Fibroblast of skin of scalp (primary cell): ENCODE measurements at places on chromosomes 13 and 19.

GRCh38 chr19:54436031-54436523, 12.9 kb upstream of the LENG8 start:
- no peak for DNase-seq

DNA sequence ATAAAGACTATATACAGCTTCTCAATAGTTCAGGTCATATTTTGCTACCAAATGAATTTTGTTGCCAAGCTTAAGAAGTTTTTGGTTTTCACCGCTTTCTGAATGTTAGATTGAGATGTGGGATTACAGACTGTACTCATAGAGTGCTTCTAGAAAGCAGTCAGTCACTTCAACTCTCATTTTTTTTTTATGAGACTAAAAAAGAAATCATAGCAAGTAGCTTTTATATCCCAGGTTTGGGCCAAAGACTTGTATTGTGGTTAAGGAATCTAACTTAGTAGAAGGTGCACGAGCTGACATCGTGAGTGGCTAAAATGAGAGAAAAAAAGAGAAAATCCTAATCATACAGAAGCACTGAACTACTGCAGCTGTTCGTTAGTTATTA, 2.2 kb upstream of the USPL1 start:
- no peak for DNase-seq

- DNase-seq, result no peak
Observed at GRCh38 chr13:99868767-99869166, 102.8 kb downstream of the ZIC5 start.

DNA sequence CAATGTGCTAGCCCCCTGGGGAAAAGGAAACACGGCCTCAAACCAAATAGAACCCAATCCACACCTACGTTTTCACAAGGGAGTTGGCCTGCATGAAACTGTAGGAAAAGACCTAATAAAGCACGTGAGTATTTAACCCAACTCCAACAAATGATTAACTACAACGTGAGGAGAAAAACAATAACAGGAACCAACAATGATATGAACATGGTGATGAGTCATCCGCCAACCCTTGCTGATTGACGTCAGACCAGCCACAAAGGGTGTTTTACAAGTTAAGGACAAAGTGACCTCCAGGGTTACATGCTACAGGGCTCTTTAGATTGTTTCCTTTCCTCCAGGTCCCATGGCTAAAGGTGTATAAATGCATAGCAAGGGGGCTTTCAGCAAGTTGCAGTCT, 460.5 kb downstream of the COG6 start:
- DNase-seq, result peak; percentile 18

DNA sequence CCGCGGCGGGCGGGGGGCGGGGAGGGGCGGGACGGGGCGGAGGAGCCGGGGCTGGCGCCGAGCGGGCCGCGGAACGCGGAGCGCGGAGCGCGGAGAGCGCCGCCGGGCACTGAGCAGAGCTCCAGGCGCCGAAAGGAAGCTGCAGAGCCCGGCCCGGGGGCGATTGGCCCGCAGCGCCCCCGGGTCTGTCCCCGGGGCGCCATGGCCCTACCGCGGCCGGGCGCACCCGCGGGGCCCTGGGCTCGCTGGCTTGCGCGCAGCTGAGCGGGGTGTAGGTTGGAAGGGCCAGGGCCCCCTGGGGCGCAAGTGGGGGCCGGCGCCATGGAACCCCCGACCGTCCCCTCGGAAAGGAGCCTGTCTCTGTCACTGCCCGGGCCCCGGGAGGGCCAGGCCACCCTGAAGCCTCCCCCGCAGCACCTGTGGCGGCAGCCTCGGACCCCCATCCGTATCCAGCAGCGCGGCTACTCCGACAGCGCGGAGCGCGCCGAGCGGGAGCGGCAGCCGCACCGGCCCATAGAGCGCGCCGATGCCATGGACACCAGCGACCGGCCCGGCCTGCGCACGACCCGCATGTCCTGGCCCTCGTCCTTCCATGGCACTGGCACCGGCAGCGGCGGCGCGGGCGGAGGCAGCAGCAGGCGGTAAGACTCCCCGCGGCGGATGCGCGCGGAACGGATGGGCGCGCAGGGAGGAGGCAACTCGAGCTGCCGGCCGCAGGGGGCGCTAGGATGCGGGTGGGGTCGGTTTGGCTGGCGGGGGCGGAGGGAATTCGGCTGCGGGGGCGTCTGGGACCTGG, at the start of gene PDE4A:
PDE4A (plus strand) TSS at position 95 of the 796 bp plus-strand sequence; CDS start at position 322, 227 bp downstream.
- DNase-seq, result peak; percentile 39
